ENCODE measurements at places on chromosomes 1 and 21.

DNA sequence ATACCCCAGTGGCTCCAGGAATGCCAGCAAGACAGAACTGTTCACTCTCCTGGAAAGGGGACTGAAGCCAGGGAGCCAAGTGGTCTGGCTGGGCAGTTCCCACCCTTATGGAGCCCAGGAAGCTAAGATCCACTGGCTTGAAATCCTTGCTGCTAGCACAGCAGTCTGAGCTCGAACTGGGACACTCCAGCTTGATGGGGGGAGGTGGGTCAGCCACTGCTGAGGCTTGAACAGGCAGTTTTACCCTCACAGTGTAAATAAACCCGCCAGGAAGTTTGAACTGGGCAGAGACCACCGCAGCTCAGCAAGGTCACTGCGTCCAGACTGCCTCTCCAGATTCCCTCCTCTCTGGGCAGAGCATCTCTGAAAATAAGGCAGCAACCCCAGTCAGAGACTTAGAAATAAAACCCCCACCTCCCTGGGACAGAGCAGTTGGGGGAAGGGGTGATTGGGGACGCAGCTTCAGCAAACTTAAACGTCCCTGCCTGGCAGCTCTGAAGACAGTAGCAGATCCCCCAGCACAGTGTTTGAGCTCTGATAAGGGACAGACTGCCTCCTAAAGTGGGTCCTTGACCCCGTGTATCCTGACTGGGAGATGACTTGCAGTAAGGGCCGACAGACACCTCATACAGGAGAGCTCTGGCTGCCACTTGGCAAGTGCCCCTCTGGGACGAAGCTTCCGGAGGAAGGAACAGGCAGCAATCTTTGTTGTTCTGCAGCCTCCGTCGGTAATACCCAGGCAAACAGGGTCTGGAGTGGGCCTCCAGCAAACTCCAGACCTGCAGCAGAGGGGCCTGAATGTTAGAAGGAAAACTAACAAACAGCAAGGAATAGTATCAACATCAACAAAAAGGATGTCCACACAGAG, 568.4 kb downstream of the PLA2G4A start:
- DNase-seq: no peak

- DNase-seq: no peak
Measured at GRCh38 chr1:118137900-118138299, 47.1 kb downstream of the SPAG17 start.

GRCh38 chr1:25677193-25677773, 60.7 kb downstream of the MAN1C1 start:
- DNase-seq: no peak

DNA sequence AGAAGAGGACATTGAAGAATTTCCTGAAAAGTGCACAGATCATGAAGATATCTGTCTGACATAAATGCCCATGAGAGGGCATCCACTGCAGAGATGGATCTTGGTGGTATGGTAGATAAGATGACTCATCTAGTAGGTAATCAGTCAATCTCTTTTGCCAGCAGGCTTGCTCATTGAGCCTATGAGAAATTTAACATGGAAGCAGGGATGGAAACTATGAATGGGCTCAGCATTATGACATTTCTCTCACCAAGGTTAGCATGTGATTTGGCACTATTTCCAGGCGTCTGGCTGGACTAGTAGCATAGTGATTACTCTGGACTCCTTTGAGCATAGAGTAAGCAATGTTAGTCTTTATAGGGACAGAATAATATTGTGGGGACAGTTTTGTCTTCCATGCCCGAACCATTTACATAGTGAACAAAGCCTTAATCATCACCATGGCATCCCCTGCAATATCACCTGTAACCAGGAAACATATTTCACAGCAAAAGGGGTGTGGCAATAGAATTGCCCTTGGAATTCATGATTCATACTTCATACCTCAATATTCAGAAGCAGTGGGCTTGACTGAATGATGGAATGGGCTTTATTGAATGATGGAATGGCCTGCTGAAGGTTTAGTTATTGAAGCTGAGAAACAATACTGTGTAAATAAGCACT, 7.3 kb downstream of the OR2C3 start:
- no peak for DNase-seq

- DNase-seq: no peak
Measured at GRCh38 chr1:172932981-172933380, 117.8 kb downstream of the TNFSF18 start.

DNA sequence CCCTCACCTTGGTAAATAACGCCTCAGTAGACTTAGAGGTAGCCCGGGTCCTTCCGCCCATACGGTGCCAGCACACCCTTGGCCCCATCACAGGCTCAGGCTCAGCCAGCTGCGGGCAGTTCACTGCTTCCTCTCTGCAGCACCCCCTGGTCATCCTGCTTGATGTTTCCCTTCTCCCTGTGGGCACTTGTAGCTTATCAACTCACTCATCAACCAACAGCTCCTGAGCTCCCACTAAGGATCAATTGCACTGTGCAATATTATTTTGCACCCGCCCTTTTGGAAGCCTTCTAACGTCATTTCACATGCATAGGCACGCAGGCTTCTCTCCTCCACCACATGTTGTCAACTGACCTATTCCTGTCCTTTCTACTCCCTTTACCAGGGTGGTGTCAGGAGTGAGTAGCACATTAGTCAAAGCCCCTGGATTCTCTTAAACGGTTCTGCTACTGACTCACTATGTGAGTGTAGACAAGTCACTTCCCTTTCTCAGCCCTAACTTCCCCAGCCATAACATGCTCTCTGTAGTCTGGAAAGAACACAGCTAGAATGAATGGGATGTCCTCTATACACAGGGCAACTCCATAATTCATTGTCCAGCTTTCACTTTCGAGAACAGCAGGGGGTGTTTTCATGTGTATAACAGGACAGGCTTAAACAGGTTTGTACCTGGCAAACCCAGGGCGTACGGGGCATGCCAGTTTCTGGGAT, 47.1 kb upstream of the IRF2BP2 start:
- no peak for DNase-seq

DNA sequence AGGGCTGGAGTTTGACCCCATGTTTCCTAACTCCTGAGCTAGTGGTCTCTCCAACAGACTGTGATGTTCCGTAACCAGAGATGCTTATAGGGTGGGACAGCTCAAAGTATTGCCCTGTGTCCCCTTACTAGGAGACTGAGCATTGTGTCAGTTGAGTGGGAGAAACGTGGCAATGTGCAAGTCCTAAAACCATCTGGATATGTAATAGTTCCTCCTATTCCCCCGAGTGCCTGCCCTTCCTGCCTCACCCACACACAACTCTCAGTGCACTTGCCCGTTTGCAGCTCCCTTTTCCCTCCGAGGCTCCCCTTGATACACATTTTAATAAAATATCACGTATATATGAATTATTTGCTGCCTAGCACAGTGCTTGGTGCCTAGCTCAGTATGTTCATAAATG, 3.4 kb downstream of the PIGV start:
- DNase-seq: no peak

- DNase-seq: no peak
Measured at GRCh38 chr1:206495011-206495461, 12.3 kb upstream of the RASSF5 start.

DNA sequence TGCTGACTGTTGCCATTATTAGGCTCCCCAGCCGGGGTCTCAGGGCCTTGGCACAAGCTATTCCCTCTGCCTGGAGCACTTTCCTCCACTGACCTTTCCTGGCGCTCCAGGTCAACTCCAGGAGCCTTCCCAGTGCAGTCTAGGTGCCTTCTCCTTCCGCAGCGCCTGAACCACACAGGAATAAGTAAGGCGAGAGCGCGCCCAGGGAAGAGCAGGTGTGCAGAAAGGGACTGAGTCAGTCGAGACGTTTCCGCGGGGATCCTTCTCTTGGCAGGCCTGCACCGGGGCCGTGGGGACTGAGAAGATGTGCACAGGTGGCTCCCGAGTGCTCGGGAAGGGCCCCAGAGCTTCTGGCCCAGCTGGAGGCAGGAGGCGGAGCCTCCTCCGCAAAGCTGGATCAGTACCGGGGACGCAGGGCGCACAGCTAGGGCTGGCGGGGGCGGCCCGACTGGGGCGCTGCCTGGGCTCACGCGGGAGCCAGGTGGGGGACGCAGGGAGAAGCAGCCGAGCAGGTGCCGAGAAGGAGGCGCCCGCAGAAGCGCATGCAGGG, 765 bp upstream of the BMP8A start:
- peak; percentile 30 for DNase-seq

DNA sequence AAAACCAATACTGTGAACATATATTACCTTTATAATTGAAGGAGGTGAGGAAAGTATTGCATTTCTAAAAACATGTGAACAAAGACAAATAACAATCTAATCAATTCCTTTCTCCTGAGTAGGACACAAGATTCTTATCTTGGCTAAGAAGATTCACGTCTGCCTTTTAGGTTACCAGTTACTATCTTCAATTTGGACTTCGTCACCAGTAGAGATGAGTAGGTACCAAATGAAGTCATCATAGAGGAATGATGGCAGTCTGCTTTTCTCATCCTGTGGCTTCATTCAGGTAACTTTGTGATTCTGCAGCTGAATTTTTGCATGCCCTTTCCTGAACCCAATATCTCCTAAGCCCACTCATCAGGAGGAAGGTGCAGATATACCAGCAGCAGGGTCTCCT, 32.4 kb downstream of the ASTN1 start:
- DNase-seq: no peak

GRCh38 chr1:212359794-212360479, 54.7 kb downstream of the PACC1 start:
- no peak for DNase-seq

- no peak for DNase-seq
Measured at GRCh38 chr1:187853505-187853904, 1024.8 kb downstream of the PLA2G4A start.

DNA sequence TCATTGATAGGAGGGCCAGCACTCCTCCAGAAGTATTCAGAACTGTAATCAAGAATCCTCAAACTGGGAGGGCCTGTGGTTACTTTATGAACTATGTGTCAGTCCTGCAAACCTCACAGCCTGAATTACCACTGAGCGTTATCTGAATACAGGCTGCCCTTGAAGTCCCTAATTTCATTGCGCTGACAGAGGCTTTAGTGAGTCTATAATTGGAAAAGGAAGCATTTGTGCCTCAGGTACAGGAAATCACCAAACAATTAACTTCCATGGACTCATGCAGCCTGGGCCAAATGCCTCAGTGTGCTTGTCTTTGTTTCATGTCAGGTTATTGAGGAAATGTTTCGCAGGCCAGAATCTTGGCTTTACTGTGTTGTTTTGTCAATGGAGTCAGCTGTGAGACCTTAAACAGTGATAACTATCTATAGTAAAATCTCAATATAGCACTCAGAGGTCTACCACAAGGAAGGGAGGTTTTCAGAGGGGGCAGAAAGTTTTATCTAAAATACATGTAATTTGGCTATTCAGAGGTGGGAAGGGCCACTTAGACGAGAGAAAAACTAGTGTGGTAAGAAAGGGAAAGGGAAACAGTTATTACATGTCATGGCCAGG, 32.9 kb upstream of the DOCK7 start:
- DNase-seq: no peak

DNA sequence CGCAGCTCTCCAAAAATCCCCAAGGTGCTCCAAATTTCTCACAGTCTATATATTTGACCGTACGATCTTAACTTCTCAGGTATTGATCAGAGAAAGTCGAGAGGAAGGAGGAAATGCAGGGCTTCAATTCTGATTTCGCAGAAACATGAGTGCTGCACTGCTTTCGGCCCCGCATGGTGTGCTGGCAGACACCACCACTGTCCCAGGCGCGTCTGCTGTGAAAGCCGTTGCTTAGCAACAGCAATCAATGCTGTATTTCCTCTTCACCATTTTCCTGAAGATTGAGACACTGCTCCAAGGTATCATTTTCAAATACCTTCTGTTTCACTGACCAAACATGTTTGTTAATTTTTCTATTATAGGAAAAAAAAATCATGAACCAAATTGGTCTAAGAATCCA, 296.3 kb downstream of the SMYD3 start:
- DNase-seq: no peak

DNA sequence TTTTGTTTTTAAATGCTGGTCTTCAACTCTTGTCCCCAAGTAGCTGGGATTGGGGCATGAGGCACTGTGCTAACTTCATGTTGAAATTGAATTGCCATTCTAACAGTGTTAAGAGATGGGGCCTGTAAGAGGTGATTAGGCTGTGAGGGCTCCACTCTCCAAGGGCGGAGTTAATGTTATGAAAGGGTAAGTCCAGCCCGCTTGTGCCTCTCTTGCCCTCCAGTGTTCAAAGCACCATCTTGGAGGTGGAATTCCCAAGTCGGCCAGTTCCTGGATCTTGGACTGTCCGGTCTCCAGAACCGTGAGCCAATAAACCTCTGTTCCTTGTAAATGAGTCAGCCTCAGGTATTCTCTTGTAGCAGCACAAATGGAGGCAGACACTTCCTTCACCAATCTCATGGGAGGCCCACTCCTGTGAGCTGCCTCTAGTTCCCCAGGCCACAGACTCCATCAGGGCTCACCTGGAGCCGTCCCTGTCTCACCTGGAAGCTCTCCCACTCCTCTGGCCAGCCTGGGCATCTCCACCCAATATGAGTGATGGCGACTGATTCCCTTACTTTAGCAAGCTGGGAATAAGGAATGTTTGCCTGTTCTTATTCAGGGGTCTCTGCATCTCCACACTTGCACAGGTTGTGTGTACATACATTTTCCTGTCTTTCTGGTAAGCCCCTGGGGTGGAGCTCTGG, 15.5 kb downstream of the IBA57 start:
- no peak for DNase-seq

DNA sequence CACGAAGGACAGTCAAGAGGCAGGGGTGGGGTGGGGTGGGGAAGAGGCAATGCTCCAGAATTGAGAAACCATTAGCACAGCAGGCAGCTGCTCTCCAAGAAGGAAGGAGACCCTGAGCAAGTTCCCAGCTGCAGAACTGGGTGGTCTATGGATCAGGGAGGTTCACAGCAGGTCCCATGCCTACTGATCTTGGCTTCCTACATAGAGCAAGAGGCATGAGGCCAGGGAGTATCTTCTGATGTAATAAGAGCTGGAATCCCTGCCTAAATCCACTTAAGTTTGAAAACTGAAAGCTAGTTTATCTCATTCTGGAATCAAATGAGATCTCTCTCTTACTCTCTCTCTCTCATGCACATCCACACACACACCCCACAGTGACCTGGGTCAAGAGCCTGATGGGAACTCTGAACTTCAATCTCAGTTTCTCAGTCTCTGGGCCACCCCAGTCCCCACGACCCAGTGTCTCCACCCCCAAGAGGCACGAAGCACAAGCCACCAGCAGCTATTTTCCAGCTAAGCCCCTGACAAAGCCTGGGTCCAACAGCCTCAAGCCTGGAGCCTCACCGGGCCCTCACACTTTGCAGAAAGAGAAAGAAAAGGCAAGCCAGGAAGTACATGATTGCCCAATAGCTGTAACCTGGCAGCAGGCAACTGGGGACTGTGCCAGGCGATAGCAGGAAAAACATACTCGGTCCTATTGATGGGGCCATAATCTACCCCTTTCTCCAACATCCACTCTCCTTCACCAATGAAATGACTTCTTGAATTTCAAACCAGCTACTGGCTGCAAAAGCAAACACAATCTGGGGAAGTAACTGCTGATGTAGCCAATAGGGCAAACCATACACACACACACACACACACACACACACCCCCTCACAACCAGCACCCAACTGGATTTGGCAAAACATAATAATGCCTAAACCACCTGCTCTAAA, 2.2 kb downstream of the NUAK2 start:
- peak; percentile 37 for DNase-seq

Data from CD4-positive, alpha-beta memory T cell (primary cell).